ENCODE measurements at places on chromosomes 1 and 21.
A peak's percentile ranks its signal among the peaks of the same experiment; 100 is the strongest.

DNA sequence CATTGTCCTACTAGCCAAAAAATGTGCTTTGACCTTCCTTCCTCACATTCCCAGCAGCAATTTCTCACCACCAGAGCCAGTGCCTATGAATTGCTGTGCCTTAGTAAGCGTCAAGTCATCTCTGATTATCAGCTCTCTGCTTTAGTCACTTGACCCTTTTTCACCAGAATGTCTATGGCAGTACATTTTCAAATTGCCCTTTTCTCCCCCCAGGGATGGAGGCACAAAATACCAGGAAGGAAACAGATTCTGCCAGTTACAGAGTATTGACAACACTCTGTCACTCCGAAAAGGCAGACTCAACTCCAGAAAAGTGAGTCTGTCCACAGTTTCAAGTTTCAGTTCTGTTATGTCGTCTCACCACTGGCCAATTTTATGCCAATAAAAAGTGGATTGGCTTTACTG is 167.4 kb downstream of the TNFSF18 start:
- DNase-seq = no peak

GRCh38 chr1:227769047-227769935 is 34.1 kb downstream of the SNAP47 start:
- no peak for DNase-seq

DNA sequence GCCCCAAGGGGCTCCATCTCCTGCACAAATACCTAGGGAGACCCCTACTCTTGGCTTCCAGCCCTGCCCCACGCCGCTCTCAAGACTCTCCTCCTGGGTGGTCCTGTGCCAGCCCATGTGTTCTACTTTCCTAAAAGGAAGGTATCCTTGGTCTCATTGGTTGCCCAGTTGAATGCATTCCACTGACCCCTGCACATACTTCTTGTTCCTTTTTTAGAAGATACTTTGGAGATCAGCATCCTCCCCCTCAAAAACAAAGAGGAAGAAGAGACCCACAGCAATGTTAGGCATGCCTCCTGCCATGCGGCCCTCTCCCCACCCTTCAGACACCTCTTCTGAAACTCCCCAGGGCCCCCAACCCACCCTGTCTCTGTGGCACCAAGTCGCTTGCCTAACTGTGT is 4.1 kb downstream of the SLAMF9 start:
- DNase-seq = no peak

GRCh38 chr1:211734359-211734758 is 58.9 kb upstream of the NEK2 start:
- peak; percentile 66 for DNase-seq

DNA sequence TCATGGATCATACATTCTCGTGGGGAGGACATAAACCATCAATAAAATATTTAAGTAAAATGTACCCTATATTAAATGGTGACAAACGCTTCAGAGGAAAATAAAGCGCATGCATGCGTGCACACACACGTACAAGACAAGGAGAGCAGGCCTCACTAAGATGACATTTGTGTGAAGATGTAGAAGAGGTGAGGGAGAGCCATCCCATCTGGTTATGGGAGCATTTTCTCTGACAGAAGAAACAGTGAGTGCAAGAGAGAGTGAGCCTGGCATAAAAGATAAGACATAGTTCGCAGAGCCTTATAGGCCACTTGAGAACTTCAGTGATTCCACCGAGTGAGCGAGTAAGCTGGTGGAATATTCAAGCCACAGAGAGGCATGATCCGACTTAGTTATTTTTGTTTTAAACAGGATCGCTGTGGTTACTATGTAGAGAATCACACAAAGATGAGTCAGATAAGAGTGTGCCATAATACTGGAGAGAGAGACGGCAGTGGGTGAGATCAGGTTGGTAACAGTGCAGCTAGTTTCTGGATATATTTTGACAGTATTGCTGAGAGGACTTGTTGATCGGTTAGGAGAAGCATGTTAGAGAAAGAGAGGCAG is 624.2 kb downstream of the PLPP3 start:
- no peak for DNase-seq

DNA sequence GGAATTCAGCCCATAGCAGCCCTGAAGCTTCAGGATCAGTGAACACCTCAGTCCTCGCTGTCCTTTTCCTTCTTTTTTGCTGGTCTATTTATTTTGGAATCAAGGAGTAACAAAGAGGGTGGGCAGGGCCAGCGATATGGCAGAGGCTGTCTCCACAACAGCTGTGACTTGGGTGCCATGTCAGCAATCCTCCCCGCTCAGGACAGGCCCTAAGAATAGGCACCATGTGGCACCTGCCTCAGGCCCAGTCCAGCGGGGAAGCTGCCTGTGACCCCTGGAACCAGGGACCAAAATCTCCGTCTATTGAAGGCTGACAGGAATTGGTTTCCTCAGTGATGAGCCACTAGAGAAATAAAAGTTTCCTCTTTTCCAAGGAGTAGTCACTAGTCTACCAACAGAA is 58.6 kb upstream of the TNR start:
- no peak for DNase-seq

GRCh38 chr1:4805987-4806386 is 151.6 kb downstream of the AJAP1 start:
- DNase-seq = no peak
